ENCODE measurements at places on chromosomes 7 and 10. TPM values are rescaled to one million over a fixed set of nuclear protein-coding genes. Genes with fewer than 3 reads are reported as not detected.

GRCh38 chr7:98423043-98423442 lies 22.2 kb upstream of the BAIAP2L1 start:
- peak; percentile 27 for DNase-seq

DNA sequence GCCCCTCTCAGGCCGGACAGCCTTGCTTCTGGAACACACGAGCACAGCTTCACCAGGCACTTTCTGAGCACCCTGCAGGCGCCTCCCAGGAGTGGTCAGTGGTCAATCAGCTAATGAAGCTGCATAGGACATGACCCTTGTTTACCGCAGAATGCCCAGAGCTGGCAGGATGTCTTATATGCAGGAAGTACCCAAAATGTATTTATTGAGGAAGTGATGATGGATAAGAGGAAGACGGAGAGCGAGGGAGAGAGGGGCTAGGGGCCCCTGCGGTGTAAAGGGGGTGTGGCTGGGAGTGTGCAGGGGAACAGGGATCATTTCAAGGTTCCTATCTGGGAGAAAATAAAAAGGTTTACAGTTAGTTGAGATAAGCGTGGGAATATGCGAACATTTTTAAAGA lies 3.3 kb downstream of the CYP2E1 start:
- DNase-seq = no peak

DNA sequence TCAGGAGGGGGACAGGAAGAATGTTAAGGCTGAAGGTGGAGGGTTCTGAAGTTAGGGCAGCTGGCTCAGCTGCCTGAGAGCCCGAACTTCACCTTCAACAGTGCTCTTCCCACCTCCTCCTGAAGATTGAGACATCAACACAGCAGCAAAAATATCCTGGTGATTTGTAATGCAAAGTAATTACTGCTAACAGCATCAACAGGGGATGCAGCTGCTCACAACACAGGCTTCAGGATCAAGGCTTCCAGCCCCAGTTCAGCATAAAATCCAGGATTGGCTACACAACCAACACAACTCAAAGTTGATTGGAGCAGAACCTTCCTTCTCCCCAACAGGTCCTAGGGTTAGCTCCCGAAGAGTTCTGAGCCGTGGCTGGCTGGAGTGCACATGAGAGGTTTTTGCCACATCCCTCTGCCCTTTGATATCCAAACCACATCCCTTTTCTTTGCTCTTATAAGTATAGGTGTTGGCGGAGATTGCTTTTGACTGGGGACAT lies 242.4 kb downstream of the KIAA1217 start:
- DNase-seq = no peak

DNA sequence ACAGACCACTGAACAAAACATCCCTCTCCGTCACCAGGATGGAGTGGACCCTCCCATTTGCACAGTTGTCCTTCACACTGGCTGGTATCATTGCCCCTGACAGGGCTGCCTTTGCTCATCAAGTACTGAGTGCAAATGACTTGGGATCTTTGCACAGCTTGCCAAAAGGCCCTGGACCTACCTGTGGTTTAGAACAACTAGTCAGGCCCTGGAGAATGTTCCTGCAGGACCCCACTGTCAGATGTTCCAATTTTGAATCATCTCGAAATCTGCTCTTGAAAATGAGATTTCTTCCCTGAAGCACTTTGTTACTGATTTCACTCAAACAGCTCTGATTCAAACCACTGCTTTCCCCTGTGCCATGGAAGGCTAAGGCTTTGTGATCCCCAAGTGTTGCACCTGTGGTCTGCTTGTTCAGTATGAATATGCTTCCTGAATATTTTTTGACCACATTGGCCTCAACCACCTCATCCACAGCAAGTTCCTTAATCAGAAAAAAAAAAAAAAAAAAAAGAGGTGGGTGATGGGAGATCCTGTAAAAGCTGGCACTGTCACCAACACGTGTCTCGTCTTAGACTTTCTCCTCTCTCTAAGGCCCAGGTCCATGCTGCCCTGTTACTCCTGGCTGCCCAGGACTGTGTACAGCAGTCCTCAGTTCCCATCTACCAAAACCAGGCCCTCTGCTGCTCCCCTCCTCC lies 2.7 kb upstream of the AOAH start:
- DNase-seq = no peak

- no peak for DNase-seq
These were observed 119.6 kb downstream of the TES start for GRCh38 chr7:116329686-116330503.

Gene CTAGE4
- total RNA-seq = 2.2 TPM

Gene PRLHR
- total RNA-seq = not detected
